Neural crest cell (in vitro differentiated cells): ENCODE measurements at places on chromosomes 2 and 18.

- DNase-seq, result no peak
Observed at GRCh38 chr2:200172944-200173581, 133.4 kb upstream of the SPATS2L start.

DNA sequence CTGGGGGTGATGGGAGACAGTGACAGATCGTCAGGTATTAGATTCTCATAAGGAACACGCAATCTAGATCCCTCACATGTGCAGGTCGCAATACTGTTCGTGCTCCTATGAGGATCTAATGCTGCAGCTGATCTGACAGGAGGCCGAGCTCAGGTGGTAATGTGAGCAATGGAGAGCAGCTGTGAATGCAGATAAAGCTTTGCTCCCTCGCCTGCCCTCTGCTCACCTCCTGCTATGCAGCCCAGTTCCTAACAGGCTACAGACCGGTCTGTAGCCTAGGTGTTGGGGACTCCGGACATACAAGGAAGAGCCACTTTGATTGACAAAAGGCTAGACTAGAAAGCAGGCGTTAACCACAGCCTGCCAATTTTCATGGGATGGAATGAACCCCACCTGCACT lies 183.6 kb upstream of the TMEM200C start:
- no peak for DNase-seq

- no peak for DNase-seq
Observed at GRCh38 chr2:125596612-125597011, 1059.3 kb upstream of the GYPC start.

GRCh38 chr18:44682871-44683221 lies 2.2 kb downstream of the SETBP1 start:
- DNase-seq, result no peak

GRCh38 chr2:176628438-176628837 lies 359.2 kb downstream of the MTX2 start:
- no peak for DNase-seq

- no peak for DNase-seq
Observed at GRCh38 chr2:19292007-19292406, 66.4 kb downstream of the OSR1 start.

- DNase-seq, result no peak
Observed at GRCh38 chr2:168436840-168437239, 19.2 kb upstream of the CERS6 start.

DNA sequence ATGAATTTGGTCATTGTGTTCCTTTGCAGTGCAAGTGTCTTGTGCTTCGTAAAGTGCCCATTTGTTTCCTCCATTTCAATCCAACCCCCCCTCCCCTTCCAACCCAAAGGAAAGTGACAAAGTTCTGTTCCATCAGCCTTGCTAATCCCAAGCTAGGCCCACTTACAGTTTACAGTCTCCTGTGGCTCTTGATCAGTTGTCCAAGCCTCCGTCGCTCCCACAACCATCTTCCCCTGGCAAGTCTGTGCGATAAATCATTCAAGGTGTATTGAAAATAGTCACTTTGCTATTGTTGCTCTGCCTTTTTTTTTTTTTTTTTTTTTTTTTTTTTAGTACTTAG lies 6.5 kb downstream of the POU3F3 start:
- no peak for DNase-seq

DNA sequence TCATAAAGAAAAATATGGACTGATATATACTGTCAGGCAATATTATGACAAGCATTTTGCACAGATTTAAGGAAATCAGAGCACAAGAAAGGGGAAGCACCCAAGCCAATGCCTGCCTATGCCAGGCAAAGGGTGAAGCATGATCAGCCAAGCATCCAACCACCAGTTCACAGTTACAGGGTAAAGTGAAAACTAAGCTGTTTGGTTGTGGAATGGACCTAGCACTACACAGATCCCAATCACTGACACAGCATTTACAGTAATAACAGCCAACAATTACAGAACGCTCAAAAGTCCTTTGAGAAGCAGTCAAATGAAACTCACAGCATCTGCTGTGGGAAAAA lies 90.3 kb downstream of the SP3 start:
- DNase-seq, result no peak

- DNase-seq, result no peak
Observed at GRCh38 chr18:74804677-74805076, 207.0 kb downstream of the ZNF407 start.

DNA sequence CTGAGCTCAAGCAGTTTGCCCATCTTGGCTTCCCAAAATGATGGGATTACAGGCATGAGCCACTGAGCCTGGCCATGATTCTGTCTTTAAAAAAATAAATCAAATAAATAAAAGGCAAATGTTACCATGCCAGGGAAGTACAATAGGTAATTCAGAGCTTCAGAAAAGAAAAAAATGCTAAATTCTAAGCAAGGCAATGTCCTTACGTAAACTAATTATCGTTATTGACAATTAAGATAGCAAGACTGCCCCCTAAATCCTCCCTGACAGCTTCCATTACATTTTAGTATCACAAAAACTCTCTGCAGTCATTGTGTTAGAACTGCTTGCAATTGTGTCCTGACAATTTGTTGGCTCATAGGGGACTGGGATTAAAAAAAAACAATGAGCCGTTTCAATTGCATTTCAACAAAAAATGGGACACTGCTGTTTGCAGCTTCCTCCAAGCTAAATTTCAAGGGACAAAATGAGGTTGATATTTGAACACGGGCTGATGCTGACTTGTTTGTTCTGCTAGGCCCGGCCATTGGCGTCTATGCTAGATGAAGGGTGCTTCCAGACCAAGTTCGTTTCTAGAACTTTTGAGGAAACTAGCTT lies 88.9 kb downstream of the MOGAT1 start:
- no peak for DNase-seq

- DNase-seq, result no peak
Observed at GRCh38 chr18:74204526-74205152, 56.3 kb downstream of the TIMM21 start.

- no peak for DNase-seq
Observed at GRCh38 chr2:242011167-242011513, 141.6 kb downstream of the RTP5 start.

DNA sequence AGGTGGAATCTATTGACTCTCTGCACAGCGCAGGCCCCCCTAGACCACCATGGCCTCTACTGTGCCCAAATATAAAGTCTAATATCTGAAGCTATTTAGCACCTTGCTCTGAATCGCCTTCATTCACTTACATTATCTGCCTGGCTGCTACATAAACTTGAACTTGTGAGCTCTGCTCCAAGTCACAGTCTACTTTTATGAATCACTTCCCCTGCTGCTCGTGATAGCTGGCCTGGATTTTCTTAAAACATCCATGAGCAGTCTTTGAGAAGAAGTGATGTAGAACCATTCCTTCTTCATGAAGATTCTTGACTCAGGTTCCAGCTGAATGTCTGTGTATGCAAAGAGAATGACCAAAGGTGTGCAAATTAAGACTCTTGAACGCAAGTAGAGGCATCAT lies 359.5 kb downstream of the RND3 start:
- DNase-seq, result no peak

DNA sequence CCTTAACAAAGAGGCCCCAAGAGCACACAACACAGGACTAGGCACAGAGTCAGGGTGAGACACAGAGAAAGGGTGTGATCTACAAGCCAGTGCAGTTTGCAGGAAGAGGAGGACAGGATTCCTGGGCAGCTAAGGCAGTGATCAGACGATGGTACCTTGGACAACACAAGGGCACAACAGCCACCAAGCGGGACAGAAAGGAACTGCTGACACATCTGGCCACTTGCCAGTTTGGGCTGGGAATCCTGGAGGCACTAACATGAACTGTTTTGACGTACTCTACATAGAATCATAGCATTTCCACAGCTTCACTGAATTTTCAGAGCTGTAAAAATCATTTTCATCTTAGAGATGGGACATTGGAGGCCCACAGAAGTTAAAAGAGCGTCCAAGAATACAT lies 221.5 kb upstream of the SLC35G4 start:
- DNase-seq, result no peak

- no peak for DNase-seq
Observed at GRCh38 chr2:145186303-145186702, 666.4 kb upstream of the ZEB2 start.

GRCh38 chr2:116582850-116583249 lies 1231.6 kb upstream of the DDX18 start:
- DNase-seq, result no peak

- DNase-seq, result no peak
Observed at GRCh38 chr2:177541258-177541991, 148.9 kb downstream of the AGPS start.

- no peak for DNase-seq
Observed at GRCh38 chr2:12267042-12267441, 449.7 kb upstream of the TRIB2 start.

GRCh38 chr2:21489080-21489479 lies 365.3 kb downstream of the TDRD15 start:
- no peak for DNase-seq

GRCh38 chr2:172488556-172488955 lies 61.2 kb downstream of the ITGA6 start:
- DNase-seq, result no peak

GRCh38 chr2:19127616-19128015 lies 230.8 kb downstream of the OSR1 start:
- no peak for DNase-seq

GRCh38 chr2:4122726-4123125 lies 419.4 kb downstream of the DCDC2C start:
- no peak for DNase-seq

DNA sequence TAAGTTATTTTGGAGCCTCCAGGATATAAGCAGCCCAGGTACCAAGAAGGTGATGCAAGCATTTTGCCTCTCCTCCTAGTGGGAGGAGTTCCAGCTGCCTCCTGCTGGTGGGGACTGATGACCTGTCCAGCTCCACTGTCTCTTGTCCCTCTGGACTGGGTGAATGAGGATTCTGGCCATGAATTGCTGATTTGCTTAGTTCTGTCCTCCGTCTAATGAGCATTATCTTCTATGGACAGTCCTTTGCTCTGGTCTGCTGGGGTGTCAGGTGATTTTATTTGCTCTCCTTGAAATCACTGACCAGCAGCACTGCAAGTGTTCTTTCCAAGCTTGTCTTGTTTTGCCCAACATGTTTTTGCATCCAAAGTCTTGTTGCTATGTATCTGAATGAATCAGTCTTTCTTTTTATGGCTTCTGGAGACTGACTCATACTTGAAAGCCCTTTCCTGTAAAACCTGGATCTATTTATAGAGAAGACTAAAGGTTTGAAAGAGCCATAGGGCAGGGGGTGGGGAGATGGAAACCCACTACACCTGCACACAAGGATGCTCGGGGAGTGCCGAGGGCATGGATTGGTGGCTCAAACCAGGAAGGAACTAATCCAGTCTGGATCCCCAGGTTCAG lies 40.5 kb upstream of the EFHD1 start:
- DNase-seq, result no peak

DNA sequence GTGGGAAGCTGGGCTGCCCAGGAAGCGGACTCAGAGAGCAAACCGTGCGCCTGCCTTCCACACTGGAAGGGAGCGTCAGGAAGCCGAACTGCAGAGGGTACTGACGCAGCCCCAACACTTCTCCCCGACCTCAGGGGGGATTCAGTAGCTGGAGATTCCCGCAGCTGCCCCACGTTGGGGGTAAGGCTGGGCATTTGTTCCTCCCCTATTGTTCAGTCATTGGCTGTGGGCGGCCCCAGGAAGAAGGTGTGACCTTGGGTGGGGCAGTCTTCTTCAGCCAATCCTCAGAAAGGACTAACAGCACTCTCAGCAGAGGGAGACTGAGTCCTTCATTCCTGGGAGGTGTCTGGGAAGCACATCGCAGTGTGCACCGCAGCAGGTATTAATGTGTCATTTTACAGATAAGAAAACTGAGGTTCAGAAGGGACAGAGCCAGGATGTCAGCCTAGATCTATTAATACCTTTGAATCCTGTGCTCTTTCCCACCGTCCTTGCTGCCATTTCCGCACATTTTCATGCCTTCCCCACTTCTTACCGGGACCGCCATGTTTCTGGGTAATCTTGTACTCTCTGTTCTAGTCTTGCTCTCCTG lies 12.1 kb upstream of the C18orf32 start:
- no peak for DNase-seq

- peak; percentile 23 for DNase-seq
Observed at GRCh38 chr18:34122724-34123334, 101.9 kb downstream of the NOL4 start.

DNA sequence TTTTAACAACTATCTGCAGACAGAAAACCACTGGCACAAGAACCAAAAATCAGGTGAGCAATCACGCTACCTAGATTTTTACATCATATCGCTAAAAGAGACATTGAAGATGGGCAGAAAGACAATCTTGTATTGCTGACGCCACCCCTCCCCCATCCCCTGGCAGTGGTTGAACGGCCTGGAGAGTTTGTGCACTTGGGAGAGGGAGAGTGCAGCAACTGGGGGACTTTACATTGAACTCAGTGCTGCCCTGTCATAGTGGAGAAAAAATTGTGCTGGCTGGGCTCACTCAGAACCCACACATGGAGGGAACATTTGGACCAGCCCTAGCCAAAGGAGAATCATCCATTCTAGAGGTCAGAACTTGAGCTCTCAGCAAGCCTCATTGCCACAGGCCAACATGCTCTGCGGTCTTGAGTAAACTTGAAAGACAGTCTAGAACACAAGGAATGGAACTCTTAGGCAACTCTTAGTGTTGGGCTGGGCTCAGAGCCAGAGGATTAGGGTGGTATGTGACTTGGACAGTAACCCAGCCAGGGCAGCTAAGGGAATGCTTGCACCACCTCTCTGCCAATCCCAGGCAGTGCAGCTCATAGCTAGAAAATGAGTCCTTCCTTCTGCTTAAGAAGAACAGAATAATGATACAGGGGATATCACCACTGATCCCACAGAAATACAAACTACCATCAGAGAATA lies 220.0 kb upstream of the CYP26B1 start:
- DNase-seq, result no peak

- DNase-seq, result no peak
Observed at GRCh38 chr2:160255408-160255807, 55.3 kb upstream of the ITGB6 start.

DNA sequence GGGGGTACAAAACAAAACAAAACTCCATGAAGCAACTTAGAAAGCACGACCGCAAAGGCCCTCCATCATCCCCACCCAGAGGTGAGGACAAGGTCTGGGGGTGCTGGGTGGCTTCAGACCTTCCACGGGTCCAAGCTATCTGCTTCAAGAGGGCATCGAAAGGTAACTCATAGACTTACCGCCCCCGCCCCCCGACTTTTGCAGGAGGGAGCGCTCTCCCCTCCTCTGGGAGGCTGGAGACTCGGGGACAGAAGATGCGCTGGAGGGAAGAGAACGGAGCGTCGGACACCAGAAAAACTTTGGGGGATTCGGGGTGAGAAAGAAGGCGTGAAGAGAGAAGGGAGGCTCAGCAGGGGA lies 300 bp upstream of the STON1 start:
- DNase-seq, result no peak

DNA sequence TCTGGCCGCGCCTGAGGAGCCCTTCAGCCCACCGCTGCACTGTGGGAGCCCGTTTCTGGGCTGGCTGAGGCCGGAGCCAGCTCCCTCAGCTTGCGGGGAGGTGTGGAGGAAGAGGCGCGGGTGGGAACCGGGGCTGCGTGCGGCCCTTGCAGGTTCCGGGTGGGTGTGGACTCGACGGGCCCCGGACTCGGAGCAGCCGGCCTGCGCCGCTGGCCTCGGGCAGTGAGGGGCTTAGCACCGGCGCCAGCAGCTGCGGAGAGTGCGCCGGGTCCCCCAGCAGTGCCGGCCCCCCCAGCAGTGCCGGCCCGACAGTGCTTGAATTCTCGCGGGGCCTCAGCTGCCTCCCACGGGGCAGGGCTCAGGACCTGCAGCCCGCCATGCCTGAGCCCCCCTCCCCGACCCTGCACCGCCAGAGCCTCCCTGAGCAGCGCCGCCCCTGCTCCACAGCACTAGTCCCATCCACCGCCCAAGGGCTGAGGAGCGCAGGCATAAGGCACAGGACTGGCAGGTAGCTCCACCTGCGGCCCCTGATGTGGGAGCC lies 534.2 kb downstream of the ZNF804A start:
- DNase-seq, result no peak

GRCh38 chr2:238573065-238573778 lies 146.5 kb downstream of the ASB1 start:
- DNase-seq, result no peak

GRCh38 chr2:112885506-112885902 lies 25.5 kb upstream of the IL37 start:
- no peak for DNase-seq
